Pulmonary artery endothelial cell (primary cell): ENCODE measurements at places on chromosomes 13 and 19. TPM values are rescaled to one million over a fixed set of nuclear protein-coding genes. Genes with fewer than 3 reads are reported as not detected.

Gene VSTM2B
- not detected in 2 replicates for total RNA-seq

Gene CDADC1
- total RNA-seq: 2.7 and 4.7 TPM in 2 replicates

Gene ZNF132
- 4.7 and 7.5 TPM in 2 replicates for total RNA-seq

Gene PCSK4
- total RNA-seq: 0.59 and 0.92 TPM in 2 replicates

- no peak for DNase-seq
These were observed 4.9 kb downstream of the NAPA start for GRCh38 chr19:47509973-47510372.

DNA sequence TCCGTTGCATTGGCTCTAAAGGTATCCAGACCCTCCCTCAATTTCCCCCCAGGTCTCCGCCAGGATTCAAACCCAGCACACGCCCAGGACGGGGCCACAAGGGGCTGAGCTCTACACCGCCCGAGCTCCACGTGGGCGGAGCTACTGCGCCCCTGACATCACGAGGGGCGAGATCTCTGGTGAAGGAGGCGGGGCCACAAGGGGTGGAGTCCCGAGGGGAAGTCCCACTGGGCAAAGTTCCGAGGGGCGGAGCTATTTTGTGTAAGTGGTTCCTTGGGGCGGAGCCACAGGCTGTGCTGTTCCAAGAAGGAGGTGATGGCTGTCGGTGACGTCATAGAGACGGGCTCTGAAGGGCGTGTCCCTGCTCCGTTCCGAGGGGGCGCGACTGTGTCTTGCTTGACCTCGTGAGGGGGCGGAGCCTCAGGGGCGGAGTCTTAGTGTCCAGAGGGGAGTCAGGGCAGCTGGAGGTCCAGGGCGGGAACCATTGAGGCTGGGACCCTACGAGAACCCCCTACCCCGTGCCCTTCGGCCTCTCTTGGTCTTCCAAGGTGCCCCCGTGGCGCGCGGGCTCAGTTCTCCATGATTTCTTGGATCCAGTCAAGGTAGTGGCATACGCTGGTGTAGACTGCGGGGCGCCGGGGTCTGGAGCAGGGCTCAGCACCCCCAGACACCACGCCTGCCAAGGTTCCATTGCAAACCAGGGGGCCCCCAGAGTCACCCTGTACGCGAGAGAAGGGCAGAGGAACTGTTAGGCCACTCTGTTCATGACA, 1.3 kb upstream of the KLK8 start:
- DNase-seq: no peak

- DNase-seq: no peak
These were observed 934 bp downstream of the N4BP2L2 start for GRCh38 chr13:32537580-32538142.

- no peak for DNase-seq
These were observed 12.8 kb upstream of the UPF3A start for GRCh38 chr13:114268344-114269280.

- DNase-seq: no peak
These were observed at the start of gene FCHO1 for GRCh38 chr19:17751103-17751911. FCHO1 (plus strand) TSS chr19:17751477; CDS start chr19:17755165, 3,688 bp downstream.

DNA sequence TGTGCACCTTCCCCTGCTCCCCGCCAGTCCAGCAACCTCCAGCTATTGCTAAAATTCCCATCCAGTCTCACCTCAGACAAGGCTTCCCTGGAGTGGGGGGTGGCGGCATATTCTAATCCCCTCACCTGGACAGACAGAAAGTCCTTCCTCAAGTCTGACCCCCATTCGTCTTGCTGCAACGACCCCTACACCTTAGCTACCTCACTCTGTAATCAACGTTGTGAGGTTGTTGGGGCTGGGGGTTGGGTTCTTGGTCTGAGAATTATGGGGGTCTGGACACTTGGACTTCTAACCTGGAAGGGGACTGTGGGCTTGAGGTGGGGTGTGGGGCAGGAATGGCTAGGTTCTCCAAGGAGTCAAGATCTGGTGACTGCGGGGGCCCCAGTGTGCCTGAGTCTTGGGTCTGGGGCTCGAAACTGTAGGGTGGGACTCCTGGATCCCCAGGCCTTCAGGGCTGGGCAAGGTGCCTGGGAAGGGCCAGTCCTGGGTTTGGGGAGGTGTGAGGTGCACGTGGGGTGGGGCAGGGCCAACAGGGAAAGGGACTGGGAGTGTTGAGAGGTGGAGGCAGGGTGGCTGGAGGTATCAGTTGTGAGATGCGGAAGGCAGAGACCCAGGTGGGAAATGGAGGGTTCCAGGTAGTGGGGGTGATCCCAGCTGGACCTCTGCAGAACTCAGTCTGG, 1.3 kb downstream of the FOXA3 start:
- DNase-seq: no peak

GRCh38 chr19:21098291-21098690, 16.3 kb downstream of the ZNF714 start:
- DNase-seq: no peak

DNA sequence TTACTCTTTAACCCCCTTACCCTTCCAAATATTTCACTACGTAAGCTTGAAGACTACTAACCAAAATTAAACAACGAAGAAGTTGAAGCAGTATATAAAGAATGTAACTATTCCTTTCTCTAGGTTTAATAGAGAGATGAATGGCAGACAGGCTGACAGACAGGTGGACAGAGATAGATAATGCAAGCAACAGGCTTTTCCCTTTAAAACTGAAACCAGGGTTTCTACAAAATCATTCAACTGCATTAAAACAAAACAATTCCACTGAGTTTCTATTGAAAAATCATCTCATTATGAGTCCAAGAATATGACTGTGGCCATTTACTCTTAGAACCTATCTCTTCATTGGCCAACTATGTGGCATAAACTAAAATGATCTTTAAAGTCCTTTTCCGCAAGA, 15.2 kb downstream of the LNX2 start:
- DNase-seq: no peak
